ENCODE measurements at places on chromosomes 12 and 14.

DNA sequence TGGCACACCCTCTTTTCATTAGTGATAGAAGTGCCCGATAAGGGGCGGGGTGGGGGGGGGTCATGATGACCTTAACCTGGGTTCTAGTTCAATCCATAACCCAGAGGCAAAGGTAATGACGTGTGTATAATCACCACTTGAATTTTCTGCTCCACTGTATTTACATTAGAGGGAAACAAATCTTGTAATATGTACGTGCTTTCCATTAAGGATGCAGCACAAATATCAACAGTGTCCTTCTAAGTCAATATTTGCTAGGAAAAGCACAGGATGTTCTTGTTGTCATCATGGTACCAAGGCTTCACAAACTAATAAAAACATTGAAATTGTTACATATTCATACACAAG lies 121.2 kb upstream of the SLC38A2 start:
- DNase-seq, result no peak

- no peak for DNase-seq
Observed at GRCh38 chr12:68416826-68417225, 84.7 kb upstream of the MDM1 start.

- no peak for DNase-seq
Observed at GRCh38 chr12:77992760-77993159, 162.1 kb downstream of the NAV3 start.

GRCh38 chr12:120495186-120495730 lies 655 bp upstream of the DYNLL1 start:
- DNase-seq, result no peak

DNA sequence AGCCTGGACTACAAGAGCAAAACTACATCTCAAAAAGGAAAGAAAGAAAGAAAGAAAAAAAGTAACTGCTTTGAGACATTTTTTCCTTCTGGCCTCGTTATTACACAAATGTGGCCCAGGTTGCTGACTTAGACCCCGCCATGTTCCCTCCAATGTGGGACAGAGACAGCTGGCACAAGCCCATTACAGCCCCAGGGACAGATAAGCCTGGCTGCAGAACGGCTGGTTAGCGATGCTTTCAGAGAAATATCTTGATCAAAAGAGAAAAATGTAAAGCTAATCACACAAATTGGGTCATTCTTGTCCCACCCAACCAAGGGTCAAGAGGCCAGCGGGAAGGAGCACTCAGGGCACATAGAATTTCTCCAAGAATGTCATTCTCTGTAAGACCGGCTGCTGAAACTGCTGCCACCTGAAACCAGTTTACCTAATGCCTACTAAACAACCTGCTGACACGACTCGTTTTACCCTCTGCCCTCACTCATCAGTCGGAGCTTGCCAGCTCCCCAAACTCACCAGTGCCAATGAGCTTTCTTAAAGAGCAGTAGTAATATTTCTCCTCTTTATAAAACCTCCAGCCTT lies 63.1 kb downstream of the TNFAIP2 start:
- no peak for DNase-seq

DNA sequence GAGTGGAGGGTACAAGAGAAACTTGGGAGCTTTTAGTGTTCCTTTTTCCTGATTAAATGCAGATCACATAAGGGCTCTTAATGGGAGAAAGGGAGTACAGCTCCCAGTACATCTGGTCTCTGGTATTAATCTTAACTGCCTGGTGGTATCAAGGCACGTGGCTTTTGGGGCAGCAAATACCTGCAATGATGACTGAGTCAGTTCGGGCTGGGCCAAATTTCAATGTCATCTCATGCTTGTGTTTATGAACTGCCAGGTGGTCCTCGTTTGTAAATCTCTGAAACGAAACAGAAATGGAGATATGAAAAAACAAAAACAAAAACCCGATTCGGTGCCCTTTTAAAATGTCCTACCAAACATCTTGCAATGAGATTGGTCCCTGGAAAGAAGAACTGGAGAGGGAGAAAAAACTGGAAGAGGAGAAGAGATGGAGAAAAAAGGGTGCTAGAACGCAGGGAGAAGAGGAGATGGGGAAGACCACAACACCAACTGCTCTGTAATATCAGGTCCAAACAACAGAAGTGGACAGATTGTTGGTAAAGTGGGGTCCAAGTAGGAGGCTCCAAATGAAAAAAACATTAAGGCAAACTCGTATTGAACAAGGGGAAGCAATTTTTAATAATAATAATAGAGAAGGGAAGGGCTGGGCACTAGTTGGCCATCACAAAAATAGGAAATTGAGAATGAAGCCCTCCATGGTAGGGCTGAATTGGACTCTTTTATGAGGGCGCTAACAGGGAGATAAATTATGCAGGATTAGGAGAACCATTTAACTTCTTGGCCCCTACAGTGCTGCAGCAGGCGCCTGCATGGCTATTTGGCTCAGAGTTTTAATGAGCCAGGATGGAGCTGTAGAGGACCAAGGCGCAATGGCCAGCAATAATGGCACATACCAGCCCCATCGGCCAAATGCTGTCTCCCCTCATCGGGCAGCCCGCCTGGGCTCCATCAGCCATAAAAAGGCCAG lies 45.4 kb upstream of the NPFF start:
- DNase-seq, result no peak

GRCh38 chr12:40727774-40728483 lies 35.7 kb downstream of the CNTN1 start:
- no peak for DNase-seq

GRCh38 chr14:56211844-56212243 lies 93.6 kb downstream of the PELI2 start:
- DNase-seq, result no peak

- DNase-seq, result no peak
Observed at GRCh38 chr14:81209167-81209836, 11.5 kb downstream of the GTF2A1 start.

- DNase-seq, result no peak
Observed at GRCh38 chr12:52975204-52975603, 26.3 kb downstream of the KRT18 start.

DNA sequence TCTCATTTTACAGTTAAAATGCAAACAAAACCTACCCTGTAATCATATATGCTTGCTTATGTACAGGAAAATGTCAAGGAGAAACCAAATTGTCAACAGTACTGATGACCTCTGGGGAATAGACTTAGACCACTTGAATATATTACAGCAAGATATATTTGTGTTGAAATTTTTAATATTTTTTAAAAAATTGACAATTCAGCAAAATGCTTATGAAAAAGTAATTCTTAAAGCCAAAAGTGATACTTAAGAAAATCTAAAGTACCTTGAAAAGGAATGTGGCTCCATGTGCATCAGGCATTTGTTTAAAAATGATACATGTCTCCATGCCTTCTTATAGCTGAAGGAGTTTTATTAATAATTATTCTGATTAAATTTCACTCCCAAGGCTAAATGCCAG lies 49.2 kb downstream of the PTPN21 start:
- DNase-seq, result no peak

- peak; percentile 31 for DNase-seq
Observed at GRCh38 chr12:132766380-132767085, 4.9 kb upstream of the ANKLE2 start.

- no peak for DNase-seq
Observed at GRCh38 chr12:76874491-76875190, 4.2 kb downstream of the CSRP2 start.

GRCh38 chr12:6367969-6368892 lies 7.1 kb downstream of the SCNN1A start:
- no peak for DNase-seq

DNA sequence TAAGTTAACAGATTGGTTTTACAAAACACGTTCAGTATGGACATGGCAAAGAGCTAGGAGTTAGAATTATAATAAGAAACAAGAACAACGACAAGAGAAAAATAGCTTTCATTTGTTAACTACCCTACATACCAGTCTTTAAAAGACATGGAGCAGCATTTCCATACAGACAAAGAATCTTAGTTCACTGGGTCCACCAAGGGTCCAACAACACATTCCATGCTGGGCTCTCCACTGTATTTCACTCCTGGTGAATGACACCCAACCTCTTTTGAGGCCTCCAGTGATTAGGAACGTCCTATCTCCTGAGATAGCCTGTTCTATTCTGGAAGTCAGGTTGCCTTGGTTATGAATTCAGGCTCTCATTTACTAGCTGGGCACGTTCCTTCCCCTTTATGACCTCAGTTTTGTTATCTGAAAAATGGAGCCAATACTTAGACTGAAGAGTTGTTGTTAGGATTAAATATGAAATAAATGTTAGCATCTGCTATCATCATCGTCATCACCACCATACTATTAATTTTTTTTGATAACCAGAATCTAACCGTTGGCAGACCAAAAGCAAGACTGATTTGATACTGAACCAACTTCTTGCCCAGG lies 37.7 kb downstream of the C12orf75 start:
- DNase-seq, result no peak

DNA sequence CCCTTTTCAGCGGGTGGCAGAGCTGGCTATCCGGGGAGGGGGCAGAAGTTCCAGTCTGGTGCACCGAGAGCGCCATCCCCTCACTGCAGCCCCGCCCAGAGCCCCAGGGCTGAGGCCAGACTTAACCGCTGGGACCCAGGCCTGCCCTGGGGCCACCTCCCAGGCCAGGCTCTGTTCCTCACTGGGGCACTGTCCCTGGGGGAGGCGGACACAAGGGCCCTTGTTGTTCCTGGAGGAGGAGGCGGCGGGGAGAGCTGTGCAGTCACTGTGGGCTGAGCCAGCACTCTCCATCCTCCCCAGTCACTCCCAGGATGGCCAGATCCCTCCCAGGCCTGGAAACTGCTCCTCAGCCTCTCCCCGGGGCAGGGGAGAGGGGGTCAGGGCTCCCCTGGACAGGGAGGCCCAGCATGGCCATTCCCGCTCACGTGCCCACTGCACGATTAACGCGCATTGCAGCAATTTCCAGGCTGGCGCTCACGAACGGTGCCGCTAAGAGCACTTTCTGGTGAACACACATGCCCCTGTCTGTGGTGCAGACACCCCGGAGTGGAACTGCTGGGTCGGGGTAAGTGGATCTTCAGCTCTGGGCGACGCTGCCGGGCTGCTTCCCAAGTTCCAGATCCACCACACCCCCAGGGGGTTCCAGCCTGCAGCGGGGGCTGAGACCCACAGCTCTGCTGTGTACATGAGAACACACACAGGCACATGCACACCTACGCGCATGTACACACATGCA lies 89.8 kb upstream of the SFSWAP start:
- DNase-seq, result peak; percentile 92

- DNase-seq, result no peak
Observed at GRCh38 chr12:55816881-55817344, 611 bp downstream of the SARNP start.

All from putamen (tissue), 1 donor.